Nephron progenitor cell (in vitro differentiated cells): ENCODE measurements at places on chromosomes 1 and 21.

- no peak for DNase-seq
Observed at GRCh38 chr1:205610901-205611466, 20.8 kb downstream of the ELK4 start.

- no peak for DNase-seq
Observed at GRCh38 chr1:181097242-181097641, 8.7 kb downstream of the IER5 start.

DNA sequence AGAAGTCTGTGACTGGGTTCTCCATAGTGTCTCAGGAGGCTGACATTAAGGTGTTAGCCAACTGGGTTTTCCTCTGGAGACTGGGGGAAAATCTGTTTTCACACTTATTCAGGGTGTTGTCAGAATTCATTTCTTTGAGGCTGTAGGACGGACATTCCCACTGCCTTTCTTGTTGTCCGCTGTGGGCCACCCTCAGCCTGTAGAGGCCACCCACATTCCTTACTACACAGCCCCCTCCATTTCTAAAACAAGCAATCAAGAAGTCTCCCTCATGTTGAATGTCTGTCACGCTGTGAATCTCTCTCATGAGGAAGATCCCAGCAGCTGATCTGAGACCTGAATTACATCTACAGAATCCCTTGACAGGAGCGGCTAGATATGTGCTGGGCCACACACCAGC lies 295.5 kb upstream of the RUNX1 start:
- no peak for DNase-seq

GRCh38 chr1:101920577-101920976 lies 76.1 kb downstream of the OLFM3 start:
- DNase-seq: no peak

DNA sequence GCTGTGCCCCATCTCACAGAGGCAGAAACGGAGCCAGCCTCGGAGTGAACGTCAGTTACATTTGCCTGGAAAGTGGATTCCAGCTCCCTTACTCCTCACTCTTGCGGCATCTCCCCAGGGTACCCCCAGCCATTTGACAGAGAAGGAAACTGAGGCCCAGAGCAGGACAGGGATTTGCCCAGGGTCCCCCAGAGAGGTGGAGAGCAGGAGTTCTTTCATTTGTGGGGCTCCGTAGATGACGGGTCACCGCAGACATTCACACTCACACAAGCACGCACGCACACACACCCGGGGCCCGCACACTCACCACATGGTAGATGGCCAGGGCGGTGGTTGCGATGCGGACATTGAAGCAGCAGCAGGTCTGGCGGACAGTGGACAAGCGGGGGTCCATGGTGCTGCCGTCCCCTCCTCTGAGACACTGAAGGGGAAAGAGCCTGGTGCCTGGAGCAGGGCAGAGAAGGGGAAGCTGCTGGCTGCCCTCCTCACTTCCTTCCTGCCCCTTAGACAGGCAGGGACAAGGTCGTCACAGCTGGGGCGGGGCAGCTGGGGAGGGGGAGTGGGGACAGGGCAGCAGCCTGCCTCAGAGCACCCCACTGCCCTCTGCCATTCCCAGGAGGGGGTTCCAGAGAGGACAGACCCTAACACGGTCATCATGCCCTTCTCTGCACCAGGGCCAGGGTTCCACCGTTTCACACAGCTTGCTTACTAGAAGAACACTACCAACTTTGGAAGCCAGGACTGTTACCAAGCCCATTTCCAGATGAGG lies at the start of gene LAPTM5:
Gene LAPTM5 (minus strand): TSS at position 423 of the 769 bp plus-strand sequence. CDS start 29 bp downstream, at position 394.
- no peak for DNase-seq

DNA sequence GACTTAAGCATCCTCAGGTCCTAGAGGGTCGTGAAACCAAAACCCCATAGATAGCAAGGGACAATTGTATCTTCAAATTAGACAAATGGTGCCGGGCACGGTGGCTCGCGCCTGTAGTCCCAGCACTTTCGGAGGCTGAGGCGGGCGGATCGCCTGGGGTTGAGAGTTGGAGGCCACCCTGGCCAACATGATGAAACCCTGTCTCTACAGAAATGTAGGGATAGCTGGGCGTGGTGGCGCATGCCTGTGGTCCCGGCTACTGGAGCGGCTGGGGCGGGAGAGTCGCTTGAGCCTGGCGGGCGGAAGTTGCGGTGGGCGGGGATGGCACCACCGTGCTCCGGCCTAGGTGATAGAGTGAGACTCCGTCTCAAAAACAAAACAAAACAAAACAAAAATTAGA lies 780.6 kb downstream of the BRINP3 start:
- DNase-seq: no peak

- no peak for DNase-seq
Observed at GRCh38 chr1:232250838-232251237, 379.1 kb downstream of the SIPA1L2 start.

DNA sequence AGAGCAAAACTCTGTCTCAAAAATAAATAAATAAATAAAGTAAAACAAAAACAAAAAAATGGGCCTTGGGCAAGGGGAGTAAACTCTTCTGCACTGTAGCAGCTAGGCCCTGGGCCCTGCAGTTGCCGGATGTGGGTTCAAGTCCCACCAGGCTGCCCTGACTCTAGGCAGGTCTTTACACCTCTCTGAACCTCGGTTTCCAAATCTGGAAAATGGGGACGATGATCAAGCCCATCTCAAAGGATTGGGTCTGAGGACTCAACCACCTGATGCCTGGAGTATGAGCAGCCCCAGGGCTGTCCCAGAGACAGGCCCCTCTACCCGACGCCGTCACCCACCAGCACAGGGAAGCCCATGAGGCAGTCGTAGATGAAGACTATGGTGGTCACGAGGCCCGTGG lies 7.5 kb downstream of the GPR153 start:
- DNase-seq: no peak

- DNase-seq: no peak
Observed at GRCh38 chr1:8816264-8816663, 1.2 kb downstream of the RERE start.

- DNase-seq: no peak
Observed at GRCh38 chr1:82018319-82018718, 217.6 kb downstream of the ADGRL2 start.
